ENCODE measurements at places on chromosomes 16 and 17.

DNA sequence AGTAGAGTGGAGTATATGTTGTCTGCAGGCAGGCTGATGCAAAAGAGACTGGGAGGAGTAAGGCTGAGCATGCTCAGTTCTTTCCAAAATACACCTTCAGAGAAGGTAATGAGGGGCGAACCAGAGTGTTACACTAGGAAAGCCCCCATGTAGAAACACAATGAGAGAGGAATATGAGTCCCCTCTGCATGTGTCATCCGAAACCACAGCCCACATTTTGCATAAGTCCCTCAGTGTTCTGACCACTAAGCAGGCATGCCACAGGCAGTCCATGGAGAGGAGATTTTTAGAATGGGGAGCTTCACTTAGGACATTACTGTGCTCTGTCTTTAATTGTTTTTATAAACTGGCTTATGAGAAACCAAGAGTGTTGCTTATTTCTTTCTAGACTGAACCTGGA lies 32.0 kb downstream of the SLC6A2 start:
- no peak for DNase-seq

- DNase-seq: no peak
Measured at GRCh38 chr17:413016-413350, 60.4 kb upstream of the RPH3AL start.

DNA sequence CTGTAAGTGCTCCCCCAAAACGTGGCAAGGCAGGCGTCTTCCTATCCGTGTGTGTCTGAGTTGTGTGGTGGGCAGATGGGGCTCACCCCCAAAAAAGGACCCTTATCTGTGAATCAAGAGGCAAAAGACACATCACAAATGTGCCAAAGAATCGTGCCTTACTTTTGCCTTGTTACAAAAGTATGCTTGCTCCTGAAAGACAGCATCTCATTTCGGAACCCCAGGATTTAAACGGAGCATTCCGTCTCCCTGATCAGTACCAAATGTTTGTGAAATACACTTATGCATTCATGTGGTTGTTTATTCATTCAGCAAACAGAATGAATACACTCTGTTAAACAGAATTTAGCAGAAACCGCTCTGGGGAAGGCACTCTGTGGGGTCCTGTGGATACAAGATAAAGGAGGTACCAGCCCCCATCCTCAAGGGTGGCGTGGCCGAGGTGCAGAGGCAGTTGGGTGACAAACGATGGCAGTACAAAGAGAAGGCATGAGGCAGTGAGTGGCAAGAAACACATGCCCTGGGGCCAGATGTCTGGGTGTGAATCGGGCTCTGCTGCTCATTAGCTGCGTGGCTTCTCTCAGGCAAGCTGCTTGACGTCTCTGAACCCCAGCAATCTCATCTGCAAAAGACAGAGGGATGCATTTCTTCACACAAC lies 654 bp downstream of the WFDC1 start:
- no peak for DNase-seq

DNA sequence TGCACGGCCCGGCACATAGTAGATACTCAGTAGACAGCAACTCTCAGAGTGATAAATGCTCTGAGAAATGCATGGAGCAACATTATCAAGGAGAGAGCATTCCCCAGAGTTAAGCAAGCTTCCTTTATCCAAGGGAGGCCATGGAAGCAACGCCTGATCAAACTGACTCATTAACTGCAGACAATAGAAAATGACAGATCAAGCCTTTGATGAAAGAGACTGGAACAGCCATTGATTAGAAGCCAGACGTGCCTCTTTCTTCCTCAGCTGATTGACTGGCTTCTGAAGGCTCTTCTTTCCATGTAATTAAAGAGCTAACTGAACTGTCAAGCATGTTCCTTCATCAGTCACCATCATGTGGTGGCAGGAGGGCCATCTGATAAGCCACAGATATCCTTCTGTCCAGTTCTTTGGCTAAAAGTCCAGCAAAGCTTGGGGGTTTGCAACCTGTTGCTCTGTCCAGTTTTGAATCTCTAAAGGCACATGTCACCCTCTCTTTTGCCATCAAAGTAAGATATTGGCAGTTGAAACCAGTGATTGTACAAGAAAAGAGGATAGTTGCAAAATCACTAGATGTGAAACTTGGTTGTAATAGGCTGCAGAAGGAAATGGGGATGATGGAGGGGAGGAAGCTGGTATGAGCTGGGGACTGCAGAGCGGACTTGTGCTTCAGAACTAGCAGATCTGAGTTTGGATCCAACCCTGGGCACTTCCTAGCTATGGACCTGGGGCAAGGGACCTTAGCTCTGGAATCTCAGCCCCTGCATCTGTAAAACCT lies 188.0 kb downstream of the HAPSTR1 start:
- DNase-seq: no peak

GRCh38 chr17:60508384-60508980 lies 17.6 kb downstream of the APPBP2 start:
- DNase-seq: no peak

DNA sequence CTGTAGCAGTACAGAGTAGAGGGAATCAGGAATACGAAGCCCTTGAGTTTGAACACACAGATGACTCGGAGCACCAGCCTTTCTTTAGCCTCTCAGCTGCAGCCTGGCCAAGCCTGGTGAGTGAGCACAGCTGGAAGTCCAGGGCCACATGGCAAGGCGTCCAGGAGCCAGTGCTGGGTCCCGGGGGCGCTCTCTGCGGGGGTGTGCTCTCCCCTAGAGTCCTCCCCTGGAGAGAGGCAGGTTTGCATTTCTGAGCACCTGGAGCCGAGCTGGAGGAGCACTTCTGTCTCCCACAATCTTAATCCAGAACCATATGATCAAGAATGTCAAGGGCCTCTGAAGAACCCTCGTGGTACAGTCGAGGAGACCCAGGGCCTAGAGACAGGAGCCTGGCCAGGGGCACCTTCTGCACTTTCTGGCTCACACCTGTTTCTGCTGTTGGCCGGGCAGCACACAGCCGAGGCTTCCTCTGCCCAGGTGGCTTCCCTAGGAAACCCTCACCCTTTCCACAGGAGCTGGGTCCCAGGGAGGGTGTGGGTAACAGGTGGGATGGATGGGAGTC lies 78.3 kb downstream of the PLD6 start:
- no peak for DNase-seq

GRCh38 chr17:76146053-76146851 lies 5.2 kb upstream of the FOXJ1 start:
- no peak for DNase-seq

GRCh38 chr17:2905269-2905668 lies 109.0 kb downstream of the RAP1GAP2 start:
- DNase-seq: no peak

DNA sequence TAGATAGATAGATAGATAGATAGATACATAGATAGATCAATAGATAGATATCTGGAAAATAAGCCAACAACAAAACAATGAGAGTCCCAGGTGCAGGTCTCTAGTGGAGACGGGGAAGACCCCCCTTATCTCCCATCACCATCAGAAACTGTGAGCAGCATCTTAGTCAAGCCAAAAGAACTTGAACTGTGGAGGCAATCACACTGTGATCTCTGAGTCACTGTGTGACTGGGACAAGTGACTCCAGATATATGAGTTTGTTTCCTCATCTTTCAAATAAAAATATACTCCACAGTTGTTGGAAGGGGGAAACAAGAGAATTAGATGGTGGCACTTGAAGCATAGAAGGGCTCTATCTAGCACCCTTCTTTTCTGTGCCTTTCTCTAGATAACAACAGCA lies 42.1 kb downstream of the NOG start:
- no peak for DNase-seq

DNA sequence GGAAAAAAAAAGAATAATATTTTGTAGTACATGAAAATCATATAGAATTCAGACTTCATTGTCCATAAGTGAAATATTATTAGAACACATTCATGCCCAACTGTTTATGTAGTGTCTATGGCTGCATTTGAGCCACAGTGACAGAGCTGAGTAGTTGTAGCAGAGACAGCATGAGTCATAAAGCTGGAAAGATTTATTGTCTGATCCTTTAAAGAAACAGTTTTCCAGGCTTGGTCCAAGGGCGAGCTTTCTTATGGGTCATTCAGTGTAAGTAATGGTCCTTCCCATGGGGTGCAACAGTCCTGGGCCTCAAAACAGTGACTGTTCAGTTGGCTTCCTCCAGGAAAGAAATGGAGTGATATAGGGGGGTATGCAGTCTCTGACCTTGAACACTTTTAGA lies 260.2 kb downstream of the HS3ST4 start:
- no peak for DNase-seq

DNA sequence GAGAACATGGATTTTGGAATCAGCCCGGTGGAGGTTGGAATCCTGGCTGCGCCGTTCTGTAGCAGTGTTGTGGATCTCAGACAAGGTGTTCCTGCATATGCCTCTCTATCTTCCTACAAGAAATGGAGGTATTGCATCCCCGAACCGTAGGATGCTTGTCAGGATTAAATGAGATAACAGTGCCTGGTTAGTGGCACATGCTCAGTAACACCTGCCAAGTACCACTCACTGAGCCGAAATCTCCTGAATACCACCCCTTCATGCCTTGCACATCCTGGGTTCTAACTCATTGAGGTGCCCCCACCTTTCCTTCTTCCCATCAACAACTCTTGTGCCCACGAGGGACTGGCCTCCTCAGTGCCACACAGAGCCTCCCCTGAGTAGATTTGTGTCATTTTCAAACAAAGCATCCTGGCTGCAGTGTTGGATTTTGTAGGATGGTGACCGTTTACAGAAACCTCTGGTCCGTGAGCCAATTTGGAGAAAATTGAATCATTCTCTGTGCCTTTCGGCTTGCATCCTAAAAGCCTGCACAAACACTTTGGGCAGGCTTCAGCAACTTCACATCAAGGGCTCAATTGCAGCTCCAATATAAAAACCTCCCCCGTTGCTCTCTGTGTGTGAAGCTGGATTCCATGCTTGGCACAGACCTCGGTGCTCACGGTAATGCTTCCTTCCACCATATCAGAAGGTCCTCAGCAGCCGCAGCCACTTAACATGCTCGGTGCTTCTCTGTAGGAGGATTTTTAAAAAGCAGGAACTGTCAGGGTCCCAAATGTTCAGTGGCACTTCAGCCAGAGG lies 84.2 kb downstream of the WWOX start:
- DNase-seq: no peak

- no peak for DNase-seq
Measured at GRCh38 chr17:7262935-7263800, 890 bp upstream of the CLDN7 start.

- no peak for DNase-seq
Measured at GRCh38 chr17:82583720-82584234, 64.2 kb downstream of the FOXK2 start.

DNA sequence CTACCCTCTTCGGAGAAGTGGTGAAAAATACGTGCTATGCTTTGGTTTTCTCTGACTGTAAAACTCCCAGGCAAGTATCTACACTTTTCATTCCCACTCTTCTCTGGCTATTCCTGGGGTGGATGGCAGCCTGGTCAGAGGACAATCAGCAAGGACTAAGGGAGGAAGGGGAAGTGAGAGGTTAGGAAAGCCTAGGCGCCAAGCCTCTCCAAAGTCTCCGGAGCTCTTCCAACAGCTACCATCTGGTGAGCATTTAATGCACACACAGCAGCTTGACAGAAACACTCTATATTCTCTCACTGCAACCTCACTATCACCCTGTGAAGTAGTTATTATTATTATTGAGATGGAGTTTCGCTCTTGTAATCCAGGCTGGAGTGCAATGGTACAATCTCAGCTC lies 65.1 kb downstream of the WSCD1 start:
- DNase-seq: no peak

- DNase-seq: no peak
Measured at GRCh38 chr17:12856416-12856815, 67.1 kb downstream of the ARHGAP44 start.

DNA sequence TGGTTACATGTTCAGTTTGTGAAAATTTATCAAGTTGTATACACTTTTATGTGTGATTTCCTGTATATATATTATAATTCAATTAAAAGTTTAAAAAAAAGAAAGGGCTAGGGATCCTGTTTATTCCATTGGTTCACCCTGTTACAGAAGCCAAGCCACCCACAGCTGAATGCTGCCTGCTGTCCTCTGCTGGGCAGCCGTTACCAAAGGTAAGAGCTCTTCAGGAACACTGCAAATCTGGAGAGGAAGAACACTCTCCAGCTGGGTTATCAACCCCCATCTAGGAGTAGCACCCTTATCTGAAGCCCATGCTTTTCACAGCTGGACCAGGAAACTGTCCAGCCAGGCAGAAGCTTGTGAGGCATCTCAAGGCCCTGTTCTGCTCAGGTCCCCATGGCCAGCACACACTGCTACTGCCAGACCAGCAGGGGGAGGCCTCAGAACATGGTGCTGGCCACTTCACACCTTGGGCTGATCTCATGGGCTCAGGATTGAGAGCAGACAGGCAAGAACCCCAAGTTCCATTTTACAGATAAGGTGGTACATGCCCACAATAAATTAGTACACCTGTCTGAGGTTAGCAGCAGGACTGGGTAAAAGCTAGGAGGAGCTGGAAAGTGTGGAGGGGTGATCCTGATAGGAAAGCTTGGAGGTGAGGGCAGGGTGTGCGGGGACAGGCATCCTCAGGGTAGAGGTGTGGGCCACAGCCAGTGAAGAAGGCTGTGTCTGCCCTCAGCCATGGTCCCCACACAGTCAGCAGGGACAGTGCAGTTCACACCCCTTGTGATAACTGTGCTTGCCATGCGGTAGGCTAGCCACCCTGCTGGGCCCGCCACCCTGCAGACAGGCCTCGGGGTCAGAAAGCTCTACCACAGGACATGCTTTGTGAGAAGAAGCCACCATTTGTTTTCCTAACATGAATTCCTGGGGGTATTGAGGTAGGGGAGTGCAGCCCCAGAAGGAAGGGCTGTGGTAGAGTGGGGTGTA lies 54.3 kb upstream of the SREBF1 start:
- DNase-seq: no peak

DNA sequence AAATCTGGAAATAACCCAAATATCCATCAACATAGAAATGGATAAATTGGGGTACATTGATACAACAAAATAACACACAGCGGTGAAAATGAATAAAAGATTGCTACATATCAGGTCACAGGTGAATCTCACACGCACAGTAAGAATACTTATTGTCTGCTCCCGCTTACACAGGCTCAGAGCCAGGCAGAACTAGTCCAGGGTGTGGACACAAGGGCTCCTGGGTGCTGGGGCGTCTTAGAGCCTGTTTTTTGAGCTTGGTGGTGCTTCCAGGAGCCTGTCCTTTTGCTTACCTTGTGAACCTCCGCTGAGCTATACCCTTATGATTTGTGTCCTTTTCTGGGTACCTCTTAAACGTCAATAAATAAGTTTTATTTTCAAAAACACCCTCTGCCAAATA lies 19.8 kb upstream of the C16orf74 start:
- DNase-seq: no peak

DNA sequence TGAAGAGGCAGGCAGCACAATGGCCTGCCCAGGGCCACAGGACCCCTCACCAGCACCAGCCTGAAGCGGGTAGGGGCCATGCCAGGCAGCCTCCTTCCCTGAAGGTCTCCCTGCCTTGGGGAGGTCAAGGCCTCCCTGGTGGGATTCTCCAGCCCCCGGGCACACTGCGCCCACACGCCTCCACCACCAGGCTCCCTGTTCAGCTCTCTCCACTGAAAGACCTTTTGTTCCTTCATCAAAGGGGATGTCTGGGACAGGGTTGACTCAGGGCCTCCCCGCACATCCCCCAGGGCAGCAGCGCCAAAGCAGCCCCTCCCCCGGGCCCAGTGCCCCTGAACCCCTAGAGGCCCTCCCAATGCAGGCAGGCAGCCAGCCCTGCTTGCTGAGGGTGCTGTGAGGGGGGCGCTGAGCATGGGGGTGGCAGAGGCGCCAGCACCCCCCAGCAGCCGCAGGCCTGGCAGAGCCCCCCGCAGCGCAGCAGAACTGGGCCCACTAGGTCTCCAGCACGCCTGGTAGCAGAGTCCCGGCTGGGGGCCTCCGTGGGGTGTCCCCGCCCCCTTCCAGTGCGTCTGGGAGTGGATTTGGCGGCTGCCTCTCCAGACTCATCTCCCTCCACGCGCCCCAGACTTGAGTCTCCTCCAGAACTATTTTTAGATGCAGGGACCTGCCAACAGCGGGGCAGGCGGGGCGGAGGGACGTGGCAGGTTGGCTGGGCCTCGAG lies 13.1 kb downstream of the BCAR1 start:
- DNase-seq: no peak
